Stimulated activated CD4-positive, alpha-beta T cell treated with anti-CD3 and anti-CD28 coated beads, Interleukin-4, amount 100 ng/mL, for 24 hours (primary cell): ENCODE measurements at places on chromosomes 6 and 20.

- DNase-seq = no peak
Measured at GRCh38 chr6:8707956-8708772, 272.8 kb upstream of the SLC35B3 start.

DNA sequence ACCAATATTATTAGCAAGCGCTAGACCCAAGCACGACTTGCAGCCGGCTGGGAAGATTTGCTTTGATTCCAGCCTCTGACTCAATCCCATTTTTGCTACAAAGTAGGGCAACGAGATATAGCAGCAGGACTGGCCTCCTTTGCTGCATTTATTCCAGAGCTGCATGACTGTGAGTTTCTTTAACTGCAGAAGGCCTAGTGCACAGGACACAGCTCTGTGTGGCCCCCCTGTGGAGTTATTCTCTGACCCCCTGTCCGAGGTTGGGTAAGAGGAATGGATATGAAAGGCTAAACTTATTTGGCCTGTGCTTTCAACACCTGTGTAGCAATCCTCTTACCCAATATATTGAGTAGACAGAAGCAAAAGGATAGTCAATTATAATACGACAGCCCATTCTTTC, 133.3 kb upstream of the SPTLC3 start:
- no peak for DNase-seq

GRCh38 chr6:88908598-88909548, 54.5 kb downstream of the RNGTT start:
- no peak for DNase-seq

GRCh38 chr6:150547502-150548222, 52.0 kb upstream of the PLEKHG1 start:
- no peak for DNase-seq

GRCh38 chr6:28941684-28942448, 18.1 kb upstream of the TRIM27 start:
- DNase-seq = no peak

GRCh38 chr6:169397684-169398083, 144.0 kb upstream of the THBS2 start:
- DNase-seq = no peak

- DNase-seq = no peak
Measured at GRCh38 chr6:445571-446417, 54.2 kb downstream of the IRF4 start.

DNA sequence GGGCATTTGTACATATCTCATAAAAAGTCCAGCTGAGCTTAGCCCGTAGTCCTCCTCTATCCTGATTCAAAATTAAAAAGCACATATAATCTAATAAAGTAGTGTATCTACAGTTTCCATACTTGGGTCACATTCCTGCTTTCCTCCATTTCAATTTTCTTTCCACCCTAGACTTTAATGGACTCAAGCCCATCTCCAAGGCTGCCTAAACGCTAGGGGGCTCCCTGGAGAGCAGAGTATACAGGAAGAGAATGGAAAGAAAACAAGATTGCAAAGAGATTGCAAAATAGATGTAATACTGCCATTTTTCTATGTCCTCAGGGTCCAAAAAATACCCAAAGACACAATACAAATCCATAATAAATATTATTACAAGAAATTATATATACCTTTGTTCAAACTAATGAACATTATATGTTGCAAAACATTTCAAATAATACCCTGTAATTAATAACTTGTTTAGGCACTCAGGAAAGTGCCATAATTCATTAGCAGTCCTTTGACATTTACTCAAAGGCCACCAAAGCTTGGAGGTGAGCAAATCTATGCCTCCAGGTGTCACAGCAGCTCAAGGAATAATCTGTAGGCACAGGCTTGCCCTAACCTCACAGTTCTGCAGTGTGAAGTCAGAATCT, 2.4 kb upstream of the MCM3 start:
- DNase-seq = peak; percentile 74

- no peak for DNase-seq
Measured at GRCh38 chr20:46108435-46108841, 9.7 kb upstream of the CD40 start.

DNA sequence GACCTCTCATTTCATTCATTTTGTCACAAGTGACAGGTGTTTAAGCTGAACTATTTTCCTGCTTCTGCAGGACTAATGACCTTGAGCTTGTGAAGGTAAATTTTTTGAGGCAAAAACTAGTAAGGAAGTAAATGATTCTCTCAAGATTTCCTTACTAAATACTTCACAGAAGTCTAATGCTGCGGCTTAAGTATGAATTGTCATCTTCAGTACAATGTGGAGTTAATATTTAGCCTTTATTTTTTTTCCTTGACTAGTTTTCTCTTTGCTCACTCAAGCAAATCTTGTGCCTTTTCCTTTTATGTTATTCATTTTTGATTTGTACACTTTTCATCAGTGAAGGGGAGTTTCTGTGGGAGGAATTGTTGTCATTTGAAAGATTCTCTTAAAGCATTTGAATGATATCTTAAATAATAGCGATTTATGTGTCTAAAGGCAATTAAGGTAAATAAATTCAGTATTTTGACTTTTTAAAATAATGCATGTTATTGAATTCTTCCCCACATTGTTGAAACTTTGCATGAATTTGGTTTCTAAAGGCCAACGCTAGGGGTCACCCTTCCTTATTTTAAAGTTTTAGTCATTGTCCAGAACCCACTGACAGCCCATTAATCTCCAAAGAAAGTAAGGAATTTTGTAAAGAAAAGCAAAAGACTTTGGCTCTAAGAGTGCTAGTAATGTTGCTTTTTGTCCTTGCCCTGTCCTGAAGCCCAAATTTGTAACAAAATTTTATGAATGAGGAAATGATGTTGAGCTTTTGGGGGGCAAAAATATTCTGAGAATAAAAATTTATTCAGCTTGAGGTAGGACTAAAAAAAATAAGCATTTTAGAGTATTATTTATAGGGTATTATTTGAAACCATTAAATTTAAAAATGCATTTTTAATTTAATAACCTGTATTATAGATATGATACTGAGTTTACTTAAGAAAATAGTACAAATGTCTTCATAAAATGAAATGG, 157.4 kb upstream of the LAMA2 start:
- peak; percentile 23 for DNase-seq

GRCh38 chr6:69729870-69730449, 66.8 kb downstream of the LMBRD1 start:
- DNase-seq = no peak

GRCh38 chr6:149840345-149841075, 23.6 kb downstream of the LRP11 start:
- DNase-seq = peak; percentile 53
